ENCODE measurements at places on chromosomes 2 and 18.

DNA sequence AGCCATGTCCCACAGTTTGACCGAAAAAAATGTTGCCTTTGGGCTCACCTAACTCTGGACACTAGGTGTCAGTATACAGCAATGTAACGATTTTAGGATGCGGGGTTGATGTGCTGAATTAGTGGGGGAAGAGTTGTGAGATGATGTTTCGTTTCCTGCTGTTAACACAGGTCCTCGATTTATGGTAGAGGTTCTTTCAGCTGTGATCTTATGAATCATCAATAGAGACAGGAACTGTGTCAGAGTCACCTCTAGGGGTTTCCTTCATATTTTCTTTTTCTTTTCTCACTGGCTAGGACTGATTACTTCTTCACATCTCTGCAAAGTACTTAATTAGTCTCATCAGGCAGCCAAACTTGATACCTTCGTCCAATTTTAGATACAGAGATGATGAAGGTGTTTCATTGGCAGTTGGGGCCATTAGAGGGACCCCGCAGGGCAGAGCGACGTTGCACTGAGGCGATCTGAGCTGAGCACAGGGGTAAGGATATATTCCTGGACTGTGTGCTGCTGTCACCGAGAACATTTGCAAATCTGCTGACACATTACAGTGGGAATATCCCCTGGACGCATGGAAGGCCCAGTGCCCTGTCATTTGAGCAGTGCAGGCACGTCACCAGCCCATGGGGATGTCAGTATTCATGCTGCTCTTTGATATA is 10.2 kb upstream of the MMADHC start:
- peak; percentile 95 for DNase-seq

DNA sequence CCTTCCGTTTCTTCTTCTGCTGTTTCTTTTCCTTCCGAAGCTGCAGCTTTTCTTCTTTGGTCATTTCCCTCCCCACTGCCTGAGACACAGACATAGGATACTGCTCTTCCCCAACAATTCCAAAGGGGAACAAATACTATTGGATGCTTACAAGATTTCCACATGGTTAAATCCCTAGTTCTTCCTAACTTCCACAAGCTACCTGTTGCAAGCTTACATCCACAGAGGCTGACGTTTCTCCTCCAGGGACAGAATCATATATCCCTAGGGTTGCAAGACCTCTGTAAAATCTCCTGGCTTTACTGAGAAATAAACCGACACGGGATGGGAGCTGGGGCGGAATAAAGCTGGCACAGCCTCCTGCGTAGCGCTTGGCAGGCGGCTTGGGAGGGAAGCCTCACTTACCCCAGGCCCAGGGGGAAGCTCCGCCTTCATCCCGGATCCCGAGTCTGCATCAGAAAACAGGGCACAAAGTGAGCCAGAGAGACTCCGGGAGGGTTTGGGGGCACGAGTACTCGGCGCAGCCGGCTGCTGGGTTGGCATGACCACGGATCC is 590 bp downstream of the EIF2B4 start:
- DNase-seq: peak; percentile 41

- DNase-seq: peak; percentile 15
These were observed 180.6 kb downstream of the ZNF407 start for GRCh38 chr18:74778191-74778847.

GRCh38 chr18:46867367-46868143 is 49.8 kb downstream of the PIAS2 start:
- no peak for DNase-seq

- DNase-seq: peak; percentile 61
These were observed 549.9 kb downstream of the XIRP2 start for GRCh38 chr2:167438206-167438605.

- peak; percentile 54 for DNase-seq
These were observed 52.9 kb upstream of the NABP1 start for GRCh38 chr2:191625016-191625415.

All from fibroblast of skin of right quadriceps (primary cell).